ENCODE measurements at places on chromosomes 6 and 20. TPM values are rescaled to one million over a fixed set of nuclear protein-coding genes. Genes with fewer than 3 reads are reported as not detected.

The GINS1 gene
- total RNA-seq: 0.78 TPM

The ZC2HC1B gene
- total RNA-seq: not detected

The JAG1 gene
- 39.0 TPM for total RNA-seq

The USP49 gene
- 2.7 TPM for total RNA-seq

Measured in upper lobe of left lung (tissue), 6 donors.